ENCODE measurements at places on chromosomes 7 and 10. TPM values are rescaled to one million over a fixed set of nuclear protein-coding genes. Genes with fewer than 3 reads are reported as not detected.

DNA sequence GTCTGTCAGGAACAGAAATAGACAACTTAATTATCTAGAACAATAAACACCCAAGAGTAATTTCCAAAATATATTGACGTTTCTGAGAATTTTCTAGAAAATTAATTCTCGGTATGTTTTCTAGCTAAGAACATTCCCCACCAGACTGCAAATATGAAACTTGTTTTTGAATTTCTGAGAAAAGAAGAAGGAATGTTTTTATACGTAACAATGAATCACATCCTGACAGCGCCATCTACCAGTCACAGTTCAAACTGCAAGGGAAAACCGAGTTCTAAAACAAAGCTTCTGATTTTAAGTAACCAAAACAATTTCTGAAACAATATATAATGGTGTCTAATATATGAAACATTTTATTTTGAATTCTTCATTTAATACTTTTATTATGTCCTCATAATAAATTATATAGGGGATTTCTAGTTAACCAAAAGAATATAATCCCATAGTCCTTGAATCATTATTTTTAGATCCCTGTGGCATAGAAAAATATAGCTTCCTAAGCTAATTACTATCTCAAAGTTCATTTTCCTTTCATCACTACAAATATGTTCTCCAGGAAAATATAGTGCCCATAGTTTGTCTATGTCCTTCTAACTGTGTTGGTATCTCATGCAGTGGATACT is 34.5 kb upstream of the MEOX2 start:
- peak; percentile 69 for DNase-seq

DNA sequence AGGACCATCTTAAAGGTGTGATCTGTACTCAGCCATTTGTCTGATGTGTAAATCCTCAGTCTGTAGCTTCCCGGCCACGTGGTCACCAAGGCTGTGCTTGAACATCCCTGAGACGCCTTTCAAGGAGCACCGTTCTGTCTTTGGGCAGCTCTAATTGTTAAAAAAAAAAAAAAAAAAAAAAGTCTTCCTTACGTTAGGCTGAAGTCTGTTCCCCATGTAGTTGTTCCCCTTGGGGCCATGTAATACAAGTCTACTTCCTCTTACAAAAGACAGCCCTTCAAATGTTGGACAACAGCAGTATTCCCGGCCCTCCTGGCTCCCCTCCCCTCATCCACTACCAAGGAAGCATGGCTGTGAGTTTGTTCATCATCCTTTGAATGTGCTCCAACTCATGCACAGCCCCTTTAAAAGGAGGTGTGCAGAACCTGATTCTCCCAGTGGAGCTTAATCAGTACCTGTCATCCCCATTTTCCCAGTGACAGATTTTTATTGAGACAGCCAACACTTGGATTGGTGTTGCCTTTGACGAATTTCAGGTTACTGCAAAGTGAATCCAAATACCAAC is 392.2 kb upstream of the GALNT17 start:
- DNase-seq = no peak

The WASHC2A gene
- 15.1 TPM for total RNA-seq

GRCh38 chr10:80537086-80537735 is 491 bp upstream of the SH2D4B start:
- DNase-seq = no peak

DNA sequence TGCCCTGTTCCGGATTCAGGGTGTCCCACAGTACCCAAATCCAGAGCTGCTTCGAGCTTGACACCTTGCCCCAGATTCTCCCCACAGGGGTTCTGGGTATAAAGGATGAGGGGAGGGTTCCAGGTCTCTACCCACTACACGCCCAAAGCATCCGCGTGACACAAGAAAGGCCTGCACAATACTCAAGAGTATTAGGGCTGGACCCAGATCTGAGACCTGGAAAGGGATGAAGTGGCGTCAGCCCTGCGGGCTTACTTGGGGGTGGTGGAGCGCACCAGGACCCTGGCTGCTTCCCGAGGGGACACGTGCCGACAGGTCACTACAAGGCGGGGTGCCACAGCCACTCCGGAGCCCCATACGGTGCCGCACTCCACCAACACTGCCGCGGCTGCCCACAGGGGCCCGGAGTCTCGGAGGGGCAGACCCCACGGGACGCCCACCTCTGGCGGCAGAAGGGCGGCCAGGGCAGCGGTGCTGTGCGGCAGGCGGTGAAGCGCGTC is 1.3 kb downstream of the TYSND1 start:
- no peak for DNase-seq

- DNase-seq = no peak
These were observed 48.6 kb downstream of the MALSU1 start for GRCh38 chr7:23347682-23348180.

The TMEM196 gene
- total RNA-seq = not detected

- no peak for DNase-seq
These were observed 127.2 kb downstream of the NRBF2 start for GRCh38 chr10:63260103-63260859.

The PLEKHS1 gene
- not detected for total RNA-seq

The ITPRID1 gene
- total RNA-seq = 0.05 TPM

The PHYHIPL gene
- total RNA-seq = not detected

DNA sequence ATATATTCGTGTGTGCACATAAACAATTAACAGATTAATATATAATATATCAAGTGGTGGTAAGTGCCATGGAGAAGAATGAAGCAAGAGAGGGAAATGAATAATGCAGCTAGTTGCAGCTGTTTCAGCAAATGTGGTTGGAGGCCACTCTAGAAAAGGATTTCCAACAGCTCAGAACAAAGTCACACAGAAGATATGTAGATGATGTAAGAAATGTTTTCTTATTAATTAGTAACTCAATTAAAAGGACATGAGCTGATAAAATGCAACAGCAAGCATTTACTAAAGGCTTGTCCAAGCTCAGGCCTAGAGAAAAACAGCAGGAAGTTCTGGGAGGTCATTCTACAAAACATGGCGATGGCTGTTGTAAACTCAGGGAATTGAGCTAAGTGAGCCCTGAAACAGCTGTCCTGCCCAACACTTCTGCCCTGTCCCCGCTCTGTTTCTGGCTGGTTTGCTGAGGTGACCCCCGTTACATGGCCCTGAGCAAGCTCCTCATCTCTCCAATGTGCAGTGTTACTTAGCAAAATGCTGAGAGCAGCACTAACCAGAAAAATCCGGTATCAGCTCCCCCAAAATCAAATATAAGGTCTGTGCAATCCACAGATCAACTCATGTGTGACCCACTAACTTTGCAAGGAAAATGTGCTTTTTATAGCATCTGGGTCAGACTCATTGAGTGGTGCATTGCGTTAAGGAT is 23.4 kb upstream of the C10orf67 start:
- DNase-seq = no peak

DNA sequence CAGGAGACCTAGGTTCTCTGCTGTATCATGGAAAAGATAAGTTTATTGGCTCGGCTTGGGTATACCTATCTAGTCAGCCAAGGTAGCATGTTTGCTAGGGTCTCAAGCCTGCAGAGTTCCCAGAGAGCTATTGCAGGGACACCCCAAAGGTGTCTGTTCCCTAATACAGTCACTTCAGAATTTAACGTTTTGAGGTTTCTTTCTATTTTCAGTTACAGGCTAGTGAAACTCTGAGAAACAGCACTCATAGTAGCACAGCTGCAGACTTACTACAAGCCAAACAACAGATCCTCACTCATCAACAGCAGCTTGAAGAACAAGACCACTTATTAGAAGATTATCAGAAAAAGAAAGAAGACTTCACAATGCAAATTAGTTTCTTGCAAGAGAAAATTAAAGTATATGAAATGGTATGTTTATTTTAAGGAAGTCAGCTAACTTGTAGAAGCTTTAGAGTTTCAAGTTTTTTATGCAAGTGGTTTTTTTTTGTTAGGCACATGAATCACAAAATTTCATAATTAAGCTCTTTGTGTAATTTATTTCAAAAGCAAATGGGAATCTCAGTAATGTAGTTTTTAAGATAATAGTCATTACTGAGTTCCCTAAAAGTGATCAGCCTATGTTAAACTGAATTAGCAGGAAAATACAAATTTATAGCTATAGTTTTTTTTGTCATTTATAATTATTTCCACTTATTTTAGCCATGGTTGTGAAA is 54.9 kb downstream of the AKAP9 start:
- no peak for DNase-seq

- peak; percentile 16 for DNase-seq
These were observed 63.9 kb upstream of the LOXL4 start for GRCh38 chr10:98331885-98332284.

The WDFY4 gene
- 0.10 TPM for total RNA-seq

The STK31 gene
- total RNA-seq = 0.20 TPM

The PWWP2B gene
- 79.9 TPM for total RNA-seq

GRCh38 chr10:126646110-126646509 is 24.4 kb downstream of the C10orf90 start:
- DNase-seq = no peak

DNA sequence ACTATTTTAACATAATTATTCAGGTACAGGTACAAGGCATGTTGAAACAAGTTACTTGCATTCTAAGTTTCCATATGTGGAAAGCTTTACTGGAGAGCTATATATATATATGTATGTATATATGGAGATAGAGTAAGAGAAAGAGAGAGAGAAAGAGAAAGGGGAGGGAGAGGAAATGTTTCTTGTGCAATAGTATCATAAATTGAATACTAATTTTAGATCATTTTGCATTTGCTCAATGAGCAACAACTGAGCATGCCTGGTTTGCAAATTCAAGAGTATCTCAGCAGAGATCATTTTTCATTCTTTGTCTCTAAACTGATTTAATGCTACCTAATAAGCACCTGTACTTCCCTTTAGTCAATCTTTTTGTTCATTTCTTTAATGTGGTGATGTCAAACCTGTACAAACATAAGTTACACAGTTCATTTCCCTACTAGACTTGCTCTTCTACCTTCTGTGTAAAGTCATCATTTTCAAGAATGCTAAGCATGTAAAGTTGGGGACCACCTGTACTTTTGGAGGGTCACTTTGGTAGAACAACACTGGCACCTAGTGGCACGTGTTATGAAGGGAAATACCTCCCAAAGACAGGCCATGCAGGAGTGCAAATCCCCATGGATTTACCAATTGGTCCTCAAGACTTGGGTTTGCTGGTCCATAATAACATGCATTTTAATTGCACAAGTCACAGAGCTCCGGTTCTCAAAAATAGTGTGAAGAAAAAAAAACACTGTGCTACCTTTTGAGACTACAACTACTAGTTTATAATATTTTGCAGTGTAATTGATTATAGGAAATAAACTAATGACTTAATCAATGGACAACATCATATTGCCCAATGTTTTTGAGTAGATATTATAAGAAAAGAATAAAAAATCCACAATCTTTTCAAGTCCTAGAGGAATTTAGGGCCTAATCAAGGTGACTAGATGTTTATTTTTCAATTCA is 431.2 kb upstream of the IGFBP3 start:
- DNase-seq = peak; percentile 92

The ASB15 gene
- not detected for total RNA-seq

GRCh38 chr7:104225451-104225850 is 17.6 kb upstream of the ORC5 start:
- DNase-seq = no peak

DNA sequence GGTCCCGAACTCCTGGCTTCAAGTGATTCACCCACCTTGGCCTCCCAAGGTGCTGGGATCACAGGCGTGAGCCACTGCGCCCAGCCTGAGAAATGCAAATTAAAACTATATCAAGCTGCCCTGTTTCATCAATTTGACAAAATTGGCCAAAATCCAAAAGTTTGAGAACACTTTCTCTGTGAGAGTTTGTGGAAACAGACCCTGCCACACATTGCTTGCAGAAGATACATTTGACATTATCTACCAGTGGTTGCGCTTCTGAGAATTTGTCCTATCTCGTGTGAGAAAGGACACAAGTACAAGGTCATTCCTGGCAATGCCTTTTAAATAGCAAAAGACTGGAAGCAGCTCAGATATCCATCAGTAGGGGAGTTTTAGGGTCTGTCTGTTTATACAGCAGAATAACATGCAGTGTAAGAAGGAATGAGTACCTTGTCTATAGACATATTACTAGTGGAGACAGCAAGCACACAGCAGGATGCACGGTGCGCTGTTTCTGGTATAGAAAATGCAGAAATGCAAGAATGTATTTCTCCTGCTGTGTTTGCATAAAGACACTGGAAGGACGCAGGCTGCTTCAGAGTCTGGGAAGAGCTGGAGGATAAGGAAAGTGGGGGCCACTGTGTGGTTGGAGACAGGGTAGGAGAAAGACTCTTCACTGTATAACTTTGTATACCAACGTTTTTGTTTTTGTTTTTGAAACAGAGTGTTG is 4.3 kb downstream of the LHPP start:
- no peak for DNase-seq

The MRLN gene
- total RNA-seq = not detected

- DNase-seq = no peak
These were observed 226.7 kb upstream of the NPY start for GRCh38 chr7:24057243-24057642.

The FAM25C gene
- total RNA-seq = not detected

The CD36 gene
- total RNA-seq = not detected

The GPR141 gene
- not detected for total RNA-seq

The CPA2 gene
- not detected for total RNA-seq

DNA sequence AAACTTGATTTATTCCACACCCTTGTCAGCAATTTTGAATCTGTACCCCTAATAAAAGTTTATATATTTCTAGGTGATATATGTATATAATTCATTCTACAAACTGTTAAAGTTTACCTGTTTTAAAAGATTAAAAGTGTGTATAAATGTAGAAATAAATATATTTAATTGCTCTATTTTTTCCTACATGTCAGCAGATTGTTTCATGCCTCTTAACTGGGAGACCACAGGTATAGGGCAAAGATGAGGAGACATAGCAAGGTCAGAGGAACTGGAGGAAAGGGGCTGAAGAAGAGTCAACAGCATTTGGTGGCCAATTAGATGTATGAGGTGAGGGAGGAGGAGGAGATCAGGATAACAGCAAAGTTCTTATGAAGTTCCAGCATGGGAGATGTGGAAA is 109.8 kb downstream of the GLCCI1 start:
- no peak for DNase-seq

- no peak for DNase-seq
These were observed 59.5 kb downstream of the ACADSB start for GRCh38 chr10:123068087-123068853.

DNA sequence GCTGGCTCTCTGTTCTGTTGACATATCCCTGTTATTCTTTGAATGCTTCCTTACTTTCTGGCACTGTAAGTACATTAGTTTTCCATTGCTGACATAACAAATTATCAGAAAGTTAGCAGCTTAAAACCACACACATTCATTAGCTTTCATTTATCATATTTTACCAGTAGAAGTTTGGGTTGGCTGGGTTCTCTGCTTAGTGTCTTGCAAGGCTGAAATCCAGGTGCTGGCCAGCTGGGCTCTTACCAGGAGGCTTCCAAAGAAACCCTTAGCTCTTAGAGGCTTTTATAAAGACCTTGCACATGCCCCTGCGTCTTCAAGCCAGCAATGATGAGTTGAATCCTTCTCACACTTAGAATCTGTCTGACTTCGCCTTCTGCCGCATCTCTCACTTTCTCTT is 160.6 kb downstream of the MLLT10 start:
- DNase-seq = no peak
